ENCODE measurements at places on chromosomes 1 and 21.

DNA sequence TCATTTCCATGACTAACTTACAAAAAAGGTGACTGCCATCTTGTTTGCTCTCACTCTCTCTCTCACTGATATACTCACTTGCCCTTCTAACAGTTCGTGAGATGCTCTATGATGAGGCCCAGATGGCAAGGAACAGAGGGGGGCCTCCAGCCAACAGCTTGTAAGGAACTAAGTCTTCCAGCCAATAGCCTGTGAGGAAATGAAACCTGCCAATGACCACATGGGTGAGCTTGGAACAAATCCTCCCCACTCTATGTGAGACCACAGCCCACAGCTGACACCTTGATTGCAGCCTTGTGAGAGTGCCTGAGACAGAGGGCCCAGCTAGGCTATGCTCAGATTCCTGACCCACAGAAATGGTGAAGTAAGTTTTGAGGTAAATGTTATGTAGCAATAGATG is 153.7 kb downstream of the HHIPL2 start:
- DNase-seq = no peak

DNA sequence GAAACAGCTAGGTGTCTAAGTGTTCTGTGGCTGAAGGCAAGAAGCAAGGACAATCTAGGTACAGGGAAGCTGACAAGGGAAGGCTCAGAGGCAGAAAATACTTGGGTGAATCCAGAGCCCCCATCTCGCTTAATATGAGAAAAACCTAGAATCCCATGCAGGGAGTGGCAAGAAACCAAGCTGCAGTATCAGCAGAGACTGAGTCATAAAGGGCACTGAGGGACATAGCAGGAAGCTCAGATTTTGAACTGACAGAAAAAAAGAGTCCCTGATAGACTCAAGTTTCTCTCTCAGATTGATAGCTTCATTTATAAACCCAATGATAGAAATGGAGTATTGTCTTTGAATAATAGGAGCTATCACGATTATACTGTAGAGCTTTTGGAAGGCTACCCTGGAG is 77.3 kb upstream of the KCNJ15 start:
- no peak for DNase-seq

DNA sequence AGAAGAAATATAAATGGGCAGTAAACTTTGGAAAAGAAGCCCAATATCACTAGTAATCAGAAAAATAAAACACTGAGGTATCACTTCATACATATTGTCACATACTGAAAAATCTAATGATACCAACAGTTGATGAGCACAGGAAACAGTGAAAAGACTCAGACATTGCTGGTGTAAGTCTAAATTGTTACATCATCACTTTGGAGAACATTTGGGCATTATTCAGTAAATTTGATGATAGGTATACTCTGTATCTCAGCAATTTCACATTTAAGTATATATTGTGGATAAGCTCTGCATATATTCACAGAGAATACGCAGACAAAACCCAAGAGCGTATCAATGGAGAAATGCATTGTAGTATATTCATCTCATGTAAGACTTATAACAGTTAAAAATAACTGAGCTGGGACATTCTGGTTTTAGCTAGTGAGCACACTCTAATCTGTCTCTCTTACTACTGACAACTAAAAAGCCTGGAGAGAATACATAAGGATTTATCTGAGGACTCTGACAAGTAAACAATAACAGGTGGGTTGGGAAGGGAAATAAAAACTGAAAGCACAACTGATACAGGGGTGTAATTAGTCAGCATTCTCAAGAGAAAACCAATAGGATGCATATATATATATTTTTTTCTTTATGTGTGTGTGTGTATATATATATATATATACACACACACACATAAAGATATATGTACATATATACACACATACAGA is 212.7 kb upstream of the JUN start:
- no peak for DNase-seq

GRCh38 chr1:160124705-160125478 is 9.3 kb downstream of the ATP1A2 start:
- DNase-seq = no peak

DNA sequence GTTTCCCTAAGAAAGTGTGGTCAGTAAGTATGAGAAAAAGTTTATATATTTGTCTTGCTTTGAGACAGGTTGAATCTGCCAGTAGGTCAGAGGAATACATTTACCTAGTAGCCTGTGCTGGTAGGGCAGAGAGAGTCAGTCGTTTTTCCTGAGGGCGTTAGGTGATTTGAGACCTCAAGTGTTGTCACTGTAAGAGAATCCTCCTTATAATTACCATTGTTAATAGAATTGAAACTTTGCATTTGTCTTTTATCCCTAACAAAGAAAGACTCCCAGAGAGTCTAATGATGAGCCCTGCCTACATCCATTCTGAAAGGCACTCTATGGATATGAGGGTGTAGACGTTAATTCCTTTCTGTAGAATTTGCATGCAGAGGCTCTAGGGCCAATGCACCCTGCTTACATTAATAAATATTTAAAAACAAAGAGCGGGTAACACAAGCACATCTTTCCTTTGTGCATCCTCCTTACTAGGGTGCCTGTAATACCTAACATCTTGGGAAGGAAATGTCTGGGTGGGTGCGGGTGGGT is 16.4 kb downstream of the PBX1 start:
- no peak for DNase-seq

DNA sequence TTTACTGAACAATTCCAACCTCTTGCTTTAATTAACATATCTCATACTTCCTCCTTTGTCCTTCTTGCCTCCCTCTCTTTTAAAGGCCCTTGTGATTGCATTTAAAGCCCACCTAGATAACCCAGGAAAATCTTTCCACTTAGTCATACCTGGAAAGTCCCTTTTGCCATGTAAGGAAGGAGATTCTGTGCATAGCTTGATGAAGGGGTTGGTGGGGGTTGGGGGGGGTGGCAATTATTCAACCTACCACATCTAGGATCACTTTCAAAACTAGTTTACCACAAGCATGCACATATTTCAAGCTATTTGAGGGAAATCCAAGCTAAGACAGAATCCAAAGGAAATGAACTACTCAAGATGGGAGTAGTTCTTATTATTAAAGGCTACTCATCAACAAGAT is 249.1 kb upstream of the PTBP2 start:
- no peak for DNase-seq
